ENCODE measurements at places on chromosomes 5 and 9.

- DNase-seq, result no peak
Observed at GRCh38 chr9:123929177-123929869, 603 bp downstream of the DENND1A start.

DNA sequence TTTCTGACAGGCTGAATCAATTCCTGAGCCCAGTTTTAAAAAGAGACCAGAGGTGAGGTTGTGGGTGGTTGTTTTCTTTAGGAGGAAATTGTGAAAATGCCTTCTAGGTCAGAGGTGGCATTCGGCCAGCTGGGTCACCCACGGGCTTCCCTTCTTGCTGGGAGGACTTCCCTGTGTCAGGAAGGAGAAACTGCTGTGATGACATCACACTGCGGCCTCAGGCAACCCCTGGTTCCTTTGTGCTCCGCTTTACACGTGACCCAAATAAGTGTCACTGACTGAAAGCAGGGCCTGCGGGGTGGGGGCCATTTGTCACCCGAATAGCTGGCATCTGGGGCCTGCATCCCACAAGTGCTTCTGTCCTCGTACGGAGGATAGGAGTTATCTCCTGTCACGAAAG, 39.7 kb downstream of the FABP6 start:
- peak; percentile 28 for DNase-seq

- DNase-seq, result no peak
Observed at GRCh38 chr5:140821375-140822280, at the start of gene PCDHA5. PCDHA5 (plus strand) TSS chr5:140821613.

DNA sequence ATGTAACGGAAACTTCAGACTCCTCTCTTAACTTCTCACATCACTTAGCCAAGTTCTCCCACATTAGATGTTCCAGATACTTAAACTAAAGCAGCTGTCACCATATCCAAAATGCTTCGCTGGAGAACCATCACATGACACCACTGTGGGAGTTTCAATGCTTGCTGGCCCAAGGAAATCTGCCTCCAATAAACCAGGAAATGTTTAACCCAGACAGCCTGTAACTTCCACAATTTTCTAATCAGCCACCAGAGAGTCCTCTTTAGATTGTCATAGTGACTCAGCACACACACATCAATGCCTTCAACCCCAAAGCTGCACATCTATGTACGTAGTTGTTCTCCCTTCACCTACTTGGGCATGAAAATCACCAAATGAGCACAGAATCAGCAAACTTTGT, 118.7 kb downstream of the LPAR1 start:
- no peak for DNase-seq

DNA sequence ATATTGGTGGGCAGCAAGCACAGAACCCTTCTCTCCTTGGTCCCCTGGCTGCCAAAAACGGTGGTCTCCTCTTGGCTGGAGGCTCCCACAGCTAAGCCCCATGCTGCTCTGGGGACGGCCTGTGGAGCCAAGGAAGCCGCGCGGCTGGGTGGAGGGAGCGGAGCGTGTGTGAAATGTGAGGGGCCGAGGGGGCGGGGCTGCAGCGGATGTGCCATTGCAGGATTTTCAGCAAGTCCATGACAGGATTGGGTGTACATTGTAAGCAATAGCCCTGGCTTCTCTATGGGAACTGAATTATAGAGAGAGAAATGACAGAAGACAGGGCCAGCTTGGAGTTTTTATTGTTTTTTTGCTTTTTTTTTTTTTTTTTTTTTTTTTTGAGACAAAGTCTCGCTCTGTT, 336.5 kb downstream of the DIRAS2 start:
- DNase-seq, result no peak

DNA sequence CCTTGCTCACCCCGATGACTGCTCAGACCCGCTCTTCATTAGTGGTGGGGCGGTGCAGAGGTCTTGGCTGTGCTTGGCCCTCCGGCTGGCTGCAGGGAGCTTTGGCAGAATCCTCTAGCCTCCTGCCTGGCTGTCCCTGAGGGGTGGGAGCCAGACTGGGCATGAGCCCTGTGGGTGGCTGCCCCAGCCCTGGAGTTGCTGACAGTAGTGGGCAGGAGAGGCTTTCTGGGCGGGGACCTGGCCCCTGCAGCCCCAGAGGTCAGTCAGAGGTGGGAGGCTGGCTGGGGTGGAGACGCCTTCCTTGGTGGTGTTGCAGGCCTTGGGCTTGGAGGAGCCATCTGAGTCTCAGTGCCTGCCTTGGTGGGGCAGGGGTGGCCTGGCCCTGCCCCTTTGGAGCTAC, 146.0 kb downstream of the RXRA start:
- DNase-seq, result no peak

DNA sequence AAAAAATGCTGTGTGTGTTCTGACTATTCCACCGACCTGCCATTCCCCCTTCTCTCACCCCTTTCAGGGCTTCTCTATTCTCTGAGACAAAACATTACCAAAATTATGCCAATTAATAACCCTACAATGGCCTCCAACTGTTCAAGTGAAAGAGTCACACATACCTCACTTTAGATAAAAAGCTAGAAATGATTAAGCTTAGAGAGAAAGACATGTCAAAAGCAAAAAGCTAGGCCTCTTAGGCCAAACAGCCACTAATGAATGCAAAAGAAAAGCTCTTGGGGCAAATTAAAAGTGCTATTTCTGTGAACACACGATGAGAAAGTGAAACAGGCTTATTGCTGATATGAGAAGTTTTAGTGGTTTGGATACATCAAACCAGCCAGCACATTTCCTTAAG, 279.6 kb upstream of the GRAMD2B start:
- DNase-seq, result no peak

DNA sequence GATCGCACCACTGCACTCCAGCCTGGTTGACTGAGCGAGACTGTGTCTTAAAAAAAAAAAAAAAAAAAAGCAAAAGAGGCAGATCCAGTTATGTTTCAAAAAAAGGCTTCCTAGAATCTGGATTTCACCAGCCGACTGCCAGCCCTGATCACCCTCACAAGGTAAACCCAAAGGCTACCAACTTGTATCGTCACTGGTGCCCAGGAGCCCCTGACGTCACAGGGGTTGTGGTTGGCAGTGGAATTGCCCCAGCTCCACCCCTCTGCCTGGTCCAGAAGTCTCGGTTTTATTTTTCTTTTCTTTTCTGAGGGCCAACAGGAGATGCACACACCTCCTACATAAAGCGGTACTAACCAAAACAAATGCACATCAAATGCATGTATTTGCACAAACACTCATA, 6.0 kb upstream of the LMX1B start:
- no peak for DNase-seq

DNA sequence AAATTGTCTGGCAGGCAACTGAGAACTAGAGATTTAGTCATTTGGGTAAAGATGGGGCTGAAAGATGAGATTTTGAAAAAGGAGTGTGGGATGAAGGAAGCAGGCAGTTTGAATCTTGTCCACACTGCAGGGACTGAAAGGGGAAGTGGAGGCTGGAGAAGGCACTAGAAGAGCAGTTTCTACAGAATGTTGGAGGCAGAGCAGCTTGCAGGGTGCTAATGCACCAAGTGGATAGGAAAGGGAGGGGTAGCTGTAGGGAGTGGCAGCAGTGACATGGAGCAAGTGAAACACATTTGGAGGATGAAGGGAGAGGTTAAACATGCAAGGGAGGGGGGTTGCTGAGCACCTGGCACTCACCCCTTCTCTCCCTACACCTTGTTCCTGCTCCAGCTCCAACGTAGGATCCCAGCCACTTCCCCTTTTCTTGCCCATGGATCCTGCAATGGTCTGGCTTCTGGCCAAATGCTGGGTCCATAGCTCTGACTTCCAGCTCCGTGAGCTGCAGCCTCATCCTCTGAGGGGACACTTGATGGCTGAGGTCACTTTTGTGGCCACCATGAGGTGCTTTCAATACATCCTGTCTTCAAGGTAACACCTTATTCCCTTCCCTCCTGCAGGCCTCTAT, 30.0 kb upstream of the FGD3 start:
- DNase-seq, result no peak

GRCh38 chr5:180790020-180790419, 12.6 kb downstream of the MGAT1 start:
- no peak for DNase-seq

DNA sequence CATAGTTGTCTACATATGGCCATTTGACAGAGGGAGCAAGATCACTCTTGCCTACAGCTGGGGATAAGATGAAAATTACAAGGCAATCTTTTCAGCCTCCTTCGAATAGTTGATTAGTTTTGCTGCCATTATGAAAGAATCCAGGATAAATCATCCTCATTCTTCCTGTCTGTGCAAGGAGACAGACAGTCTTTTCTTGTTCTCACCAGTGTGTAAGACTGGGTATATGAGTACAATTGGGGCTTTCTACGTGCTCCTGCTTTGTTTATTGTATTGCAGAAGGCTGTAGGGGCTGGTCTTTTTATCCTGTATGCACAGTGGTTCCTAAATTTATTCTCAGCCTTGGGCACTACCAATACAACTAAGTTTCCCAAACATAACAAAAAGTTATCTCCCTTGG, 76.8 kb downstream of the SPEF2 start:
- no peak for DNase-seq

- no peak for DNase-seq
Observed at GRCh38 chr5:157283434-157283833, 17.5 kb downstream of the CYFIP2 start.

DNA sequence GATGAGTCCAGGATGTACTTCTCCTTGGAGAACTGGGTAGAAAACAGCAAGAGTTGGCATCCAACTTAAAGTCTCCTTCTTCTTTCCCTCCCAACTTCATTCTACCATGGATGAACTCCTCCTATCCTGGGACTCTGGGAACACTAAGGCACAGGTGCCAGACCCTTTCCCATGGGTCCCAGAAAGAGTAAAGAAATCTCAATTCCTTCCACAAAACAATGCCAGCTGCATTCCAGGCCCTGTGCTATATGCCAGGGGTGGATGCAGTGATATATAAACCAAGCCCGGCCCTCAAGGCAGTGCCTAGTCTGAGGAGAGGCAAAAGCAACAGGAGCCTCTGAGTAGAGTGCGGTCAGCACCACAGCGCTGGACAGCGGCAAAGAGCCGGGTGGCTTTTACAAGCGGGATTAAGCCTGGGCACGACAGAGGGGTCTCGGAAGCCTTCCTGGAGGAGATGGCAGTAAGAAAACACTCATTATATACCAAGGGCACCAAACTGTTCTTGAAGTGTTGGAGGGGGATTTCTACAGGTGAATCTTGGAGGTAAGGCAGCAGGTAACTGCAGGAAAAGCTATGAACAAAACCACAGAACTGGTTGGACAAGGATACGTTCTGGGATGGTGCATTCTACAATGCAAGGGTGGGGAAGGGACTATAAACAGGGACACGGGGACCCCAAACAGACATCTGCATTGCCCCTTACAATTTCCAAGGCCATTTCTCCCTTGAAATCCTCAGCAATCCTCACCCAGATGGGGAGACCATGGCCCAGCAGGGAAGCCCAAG, 16.4 kb upstream of the TOR2A start:
- DNase-seq, result no peak

- no peak for DNase-seq
Observed at GRCh38 chr9:130756037-130756436, 62.5 kb downstream of the EXOSC2 start.

GRCh38 chr5:25646421-25647341, 1001.9 kb upstream of the CDH10 start:
- no peak for DNase-seq

DNA sequence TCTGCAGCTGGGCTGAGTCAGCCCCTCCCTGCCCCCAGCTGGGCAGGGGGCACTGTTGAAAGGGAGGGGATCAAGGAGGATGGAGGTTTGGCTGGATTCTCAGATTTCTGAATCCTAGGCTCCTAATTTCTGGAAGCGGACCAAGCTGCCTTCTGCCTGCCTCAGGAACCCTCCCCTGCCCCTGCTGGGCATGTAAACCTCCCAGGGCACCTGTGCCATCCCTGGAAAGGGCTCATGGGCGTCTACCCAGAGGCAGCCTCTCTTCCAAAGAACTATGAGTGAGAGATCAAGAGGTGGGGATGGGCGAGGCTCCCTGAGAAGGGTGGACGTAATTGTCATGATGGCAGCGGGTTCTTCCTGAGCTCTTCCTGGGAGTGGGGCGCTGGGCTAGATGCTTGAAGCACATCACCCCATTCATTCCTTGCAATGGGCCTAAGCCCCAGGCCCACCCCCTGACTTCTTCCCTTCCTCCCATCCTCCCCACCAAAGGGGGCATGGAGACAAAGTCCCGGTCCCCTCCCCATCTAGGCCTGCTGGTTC, 21.6 kb downstream of the CSF1R start:
- no peak for DNase-seq

DNA sequence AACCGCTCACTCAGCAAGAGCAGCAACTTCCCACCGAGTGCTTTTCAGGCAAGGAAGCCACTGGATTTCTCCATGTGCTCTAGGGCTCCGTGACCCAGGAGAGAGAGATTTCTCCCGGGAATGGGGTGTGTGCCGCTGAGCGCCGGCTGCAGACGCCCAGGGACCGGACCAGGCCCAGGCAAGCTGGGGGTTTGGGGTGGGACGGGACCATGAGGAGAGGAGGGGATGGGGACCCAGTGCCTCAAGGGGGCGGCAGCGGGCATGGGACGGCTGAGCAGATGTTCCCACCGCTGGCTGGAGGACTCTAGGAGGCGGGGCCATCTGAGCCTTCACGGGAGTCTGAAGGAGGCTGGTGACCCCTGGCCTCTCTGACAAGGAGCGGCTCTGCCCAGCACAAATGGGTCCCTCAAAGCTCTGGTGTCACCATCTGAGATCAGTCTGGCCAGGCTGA, 8.5 kb downstream of the LCN9 start:
- no peak for DNase-seq

- DNase-seq, result no peak
Observed at GRCh38 chr9:84921175-84921574, 251.6 kb downstream of the NTRK2 start.

- DNase-seq, result no peak
Observed at GRCh38 chr5:1468247-1468612, 23.0 kb upstream of the SLC6A3 start.

- no peak for DNase-seq
Observed at GRCh38 chr5:150516011-150516410, 8.1 kb downstream of the NDST1 start.

- DNase-seq, result no peak
Observed at GRCh38 chr5:61366497-61367240, 34.6 kb downstream of the ZSWIM6 start.

DNA sequence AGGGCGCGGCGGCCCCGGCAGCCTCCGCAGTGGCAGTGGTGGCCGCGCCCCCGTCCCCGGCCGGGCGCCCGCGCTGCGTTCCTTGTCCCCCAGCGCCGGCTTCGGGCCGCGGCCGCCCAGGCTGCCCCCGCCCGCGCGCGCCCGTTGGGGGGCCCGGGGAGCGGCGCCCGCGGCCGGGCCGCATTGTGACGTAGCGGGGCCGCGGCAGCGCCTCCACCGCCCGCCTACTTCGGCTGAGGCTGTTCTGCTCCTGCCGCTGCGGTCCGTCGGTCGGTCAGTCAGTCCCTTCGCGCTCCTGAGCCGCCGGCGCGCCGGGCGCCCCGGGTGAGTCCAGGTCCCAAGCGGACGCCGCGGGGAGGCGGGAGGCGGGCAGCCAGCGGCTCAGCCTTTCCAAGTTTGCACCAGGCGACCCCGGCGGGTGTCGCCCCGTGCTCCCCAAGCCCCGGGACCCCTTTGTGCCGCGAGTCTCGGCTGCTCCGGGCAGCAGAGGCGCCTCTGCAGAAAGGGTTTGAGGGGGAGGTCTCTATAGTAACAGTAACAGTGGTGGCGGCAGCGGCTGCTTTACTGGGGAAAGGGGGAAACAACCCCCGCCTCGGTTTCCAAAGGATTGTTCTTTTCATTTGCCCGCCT, at the start of gene SNCAIP:
TSS of gene SNCAIP (plus strand) at position 277 of the 630 bp plus-strand sequence. CDS start 78,898 bp downstream, outside the sequence.
- DNase-seq, result no peak

All from astrocyte of the cerebellum (primary cell).